Transverse colon (tissue), 4 donors: ENCODE measurements at places on chromosomes 2 and 18.

- no peak for DNase-seq
These were observed 79.7 kb upstream of the CYTIP start for GRCh38 chr2:157523270-157524247.

DNA sequence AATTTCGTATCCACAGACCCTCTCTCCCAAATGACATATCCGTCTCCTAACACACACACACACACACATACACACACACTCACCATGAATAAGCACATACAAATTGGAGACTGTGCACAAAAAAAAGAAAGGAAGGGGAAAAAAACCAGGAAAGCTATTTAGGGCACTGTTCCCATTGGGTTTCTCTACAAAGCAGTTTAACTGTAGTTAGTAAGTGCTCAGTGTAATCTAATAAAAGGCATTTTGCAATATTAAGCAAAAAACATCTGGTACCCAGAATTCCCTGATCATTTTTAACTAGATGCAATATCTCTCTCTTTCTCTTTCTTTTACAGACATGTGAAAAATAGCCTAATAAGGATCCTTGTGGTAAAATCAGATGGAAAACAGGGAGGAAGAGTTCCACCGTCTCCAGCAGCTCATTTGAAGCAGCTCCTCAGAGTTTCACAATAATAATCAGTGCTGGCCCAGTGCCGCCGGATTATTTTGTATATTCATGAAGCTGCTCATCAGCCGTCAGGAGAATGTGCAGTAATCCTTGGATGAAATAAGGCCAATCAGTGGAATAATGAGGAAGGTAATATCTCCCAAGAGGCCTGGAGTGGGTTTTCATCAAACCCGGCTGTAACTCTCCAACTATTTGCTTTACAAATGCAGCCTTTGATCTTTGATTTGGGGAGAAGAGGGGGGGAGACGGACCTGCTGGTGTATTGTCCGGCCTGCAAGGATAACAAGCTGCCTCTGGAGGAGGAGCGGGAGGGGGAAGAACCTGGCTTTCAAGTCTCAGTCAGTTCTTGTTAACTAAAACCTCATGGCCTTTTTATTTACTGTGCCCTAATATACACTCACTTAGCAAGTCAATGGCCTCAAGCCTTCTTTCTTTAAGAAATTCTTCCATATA, 227.6 kb upstream of the SMIM21 start:
- DNase-seq = no peak

GRCh38 chr2:58899692-58900091, 658.6 kb upstream of the FANCL start:
- DNase-seq = no peak

DNA sequence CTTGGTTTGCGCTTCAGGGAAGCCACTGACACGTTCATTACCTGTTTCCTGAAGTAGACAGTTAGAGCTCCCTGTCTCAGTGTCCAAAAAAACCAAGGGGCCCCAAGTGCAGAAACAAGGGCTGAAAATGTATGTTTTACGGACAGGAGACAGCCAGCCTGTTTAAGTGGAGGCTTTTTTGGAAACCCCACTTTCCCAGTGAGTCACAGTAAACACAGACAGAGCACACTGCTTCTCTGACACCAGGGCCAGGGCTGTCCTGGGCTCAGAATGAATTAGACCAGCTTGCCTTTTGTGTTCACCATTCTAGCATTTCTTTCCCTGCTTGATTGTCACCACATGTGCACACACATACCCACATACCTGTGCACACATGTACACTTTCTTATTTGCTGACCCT, 128.6 kb downstream of the SH3RF3 start:
- no peak for DNase-seq

DNA sequence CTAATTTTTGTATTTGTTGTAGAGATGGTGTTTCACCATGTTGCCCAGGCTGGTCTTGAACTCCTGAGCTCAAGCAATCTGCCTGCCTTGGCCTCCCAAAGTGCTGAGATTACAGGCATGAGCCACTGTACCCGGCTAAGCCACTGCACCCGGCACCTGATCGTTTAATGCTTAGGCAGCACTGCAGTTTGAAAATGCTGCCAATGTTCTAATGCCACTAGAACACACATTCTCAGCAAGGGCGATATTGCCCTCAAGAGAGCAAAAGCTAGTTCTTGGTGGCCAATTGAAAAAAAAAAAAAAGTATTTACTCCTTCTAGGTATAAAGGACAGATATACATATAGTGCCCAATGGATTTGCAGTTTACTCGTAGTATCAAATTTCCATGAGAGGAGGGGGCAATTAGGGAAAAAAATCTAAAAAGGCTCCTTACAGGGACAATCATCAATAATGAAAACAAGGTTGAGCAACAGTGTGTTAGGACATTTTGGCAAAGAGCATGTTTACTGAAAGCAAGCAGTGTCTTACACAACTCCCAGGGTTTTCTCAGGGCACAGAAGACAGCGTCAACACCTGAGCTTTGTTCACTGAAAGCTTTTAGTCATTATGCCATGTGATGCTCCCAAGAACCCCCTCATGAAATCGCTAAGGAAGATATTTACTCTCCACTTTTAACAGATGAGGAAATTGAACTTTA, 199.9 kb upstream of the PKDCC start:
- no peak for DNase-seq

- no peak for DNase-seq
These were observed 864.7 kb downstream of the TRIB2 start for GRCh38 chr2:13581471-13581870.

GRCh38 chr2:75173740-75174139, 25.6 kb downstream of the TACR1 start:
- no peak for DNase-seq

- DNase-seq = no peak
These were observed 363.9 kb downstream of the KCNJ3 start for GRCh38 chr2:155062250-155062921.

GRCh38 chr2:45706033-45706432, 54.6 kb downstream of the PRKCE start:
- DNase-seq = no peak

DNA sequence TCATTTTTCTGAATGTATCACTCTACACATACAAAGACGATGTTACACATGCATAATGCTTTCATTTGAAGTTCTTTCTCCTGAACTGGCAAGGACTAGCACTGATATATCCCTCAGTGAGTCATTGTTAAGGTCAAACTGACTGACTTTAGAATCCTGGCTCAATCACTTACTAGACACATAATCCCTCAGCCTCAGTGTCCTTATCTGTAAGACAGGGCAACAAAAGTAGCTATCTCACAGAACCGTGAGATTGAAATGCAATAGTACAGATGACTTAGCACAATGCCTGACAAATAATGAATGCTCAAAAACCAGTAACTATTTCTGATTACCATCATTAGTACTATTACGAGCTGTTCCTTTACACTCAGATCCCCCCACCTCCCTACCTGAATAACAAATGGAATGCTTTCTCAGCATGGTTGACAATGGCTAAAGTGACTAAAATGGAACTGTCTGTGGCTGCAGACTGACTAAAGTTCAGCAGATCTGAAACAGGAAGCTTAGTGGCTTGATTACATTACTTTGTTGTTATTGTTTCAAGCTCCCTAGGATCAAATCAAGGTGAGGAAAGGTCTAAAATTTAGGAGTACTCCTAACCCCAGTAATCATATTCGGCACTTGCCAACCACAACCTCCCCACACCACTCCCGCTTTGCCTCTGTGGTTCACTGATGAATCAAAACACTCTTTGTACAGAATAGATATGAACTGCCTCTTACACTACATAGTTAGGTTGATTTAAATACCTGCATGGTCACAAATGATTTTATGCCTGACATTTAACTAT, 35.8 kb upstream of the CACNB4 start:
- no peak for DNase-seq

- no peak for DNase-seq
These were observed 47.8 kb downstream of the TMEM163 start for GRCh38 chr2:134670955-134671354.

DNA sequence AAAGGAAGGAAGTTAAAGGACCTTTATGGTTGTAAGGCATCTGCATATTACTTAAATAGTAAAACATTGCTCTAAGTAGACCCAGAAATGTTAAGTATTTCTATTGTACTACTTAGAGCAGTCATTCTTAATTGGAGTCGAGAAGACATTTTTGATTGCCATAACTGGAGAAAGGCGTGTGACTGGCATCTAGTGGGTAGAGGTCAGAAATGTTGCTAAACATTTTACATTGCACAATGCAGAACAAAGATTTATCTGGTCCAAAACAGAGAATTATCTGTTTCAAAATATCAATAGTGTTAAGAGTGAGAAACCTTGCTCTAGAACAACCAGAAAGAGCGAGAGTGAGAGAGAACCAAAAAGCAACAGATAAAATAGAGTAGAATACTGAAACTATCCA, 23.3 kb upstream of the ROCK1 start:
- DNase-seq = no peak

DNA sequence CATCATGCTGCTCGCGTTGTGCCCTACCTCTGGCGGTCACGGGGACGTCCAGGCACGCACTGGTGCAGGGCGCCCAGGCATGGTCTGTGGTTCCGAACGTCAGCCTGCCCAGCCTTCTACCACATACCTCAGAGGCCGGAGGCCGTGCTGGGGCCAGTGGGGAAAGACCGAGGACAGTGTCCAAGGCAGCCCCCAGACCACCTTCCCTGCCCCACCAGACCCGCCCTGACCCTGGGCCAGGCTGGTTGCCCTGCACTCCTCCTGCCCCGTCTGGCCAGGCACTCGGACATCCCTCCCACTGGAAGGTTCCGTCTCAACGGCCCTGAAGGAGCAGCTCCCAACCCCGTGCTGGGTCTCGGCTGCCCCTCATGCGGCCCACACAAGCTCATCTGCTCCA, 32.8 kb downstream of the SLC66A2 start:
- peak; percentile 5 for DNase-seq

- no peak for DNase-seq
These were observed 55.2 kb downstream of the PARD6G start for GRCh38 chr18:80191907-80192652.

DNA sequence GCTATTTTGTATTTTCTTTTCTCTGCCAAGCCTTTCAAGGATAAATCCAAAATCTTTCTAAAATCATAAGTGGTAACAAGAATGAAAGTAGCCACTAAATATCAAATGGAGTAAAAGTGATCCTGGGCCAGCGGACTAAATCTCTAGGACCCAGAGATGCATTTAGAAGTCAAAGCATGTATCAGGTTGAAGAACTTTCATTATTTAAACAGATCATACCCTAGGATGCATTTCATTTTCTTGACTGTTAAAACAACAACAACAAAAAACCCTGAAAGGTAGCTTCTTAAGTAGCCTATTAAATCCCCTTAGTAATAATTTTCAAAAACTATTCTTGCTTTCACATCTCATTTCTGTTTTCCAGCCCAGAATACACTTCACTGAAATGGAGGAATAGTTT, 4.8 kb upstream of the POU3F3 start:
- no peak for DNase-seq
